ENCODE measurements at places on chromosomes 6 and 20.

DNA sequence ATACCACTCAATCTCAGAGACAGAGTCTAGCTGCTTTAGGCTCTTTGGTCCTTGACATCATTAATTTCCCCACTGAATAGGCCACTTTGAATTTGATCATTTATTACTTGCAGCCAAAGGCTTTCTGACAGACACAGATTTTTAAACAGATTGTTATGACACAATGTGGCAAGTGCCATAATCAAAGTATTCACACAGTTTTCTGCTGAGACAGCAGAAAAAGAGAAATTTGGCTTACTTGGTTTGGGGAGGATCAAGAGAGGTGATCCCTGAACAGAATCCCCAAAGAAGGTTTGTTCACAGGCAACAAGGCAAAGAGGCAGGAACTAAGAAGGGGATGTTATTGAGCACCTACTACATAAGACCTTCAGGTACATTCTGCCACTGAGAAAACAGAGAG, 138.0 kb upstream of the TOP1 start:
- DNase-seq, result no peak

- peak; percentile 18 for DNase-seq
Observed at GRCh38 chr20:35199740-35200139, 26.8 kb upstream of the MMP24 start.

DNA sequence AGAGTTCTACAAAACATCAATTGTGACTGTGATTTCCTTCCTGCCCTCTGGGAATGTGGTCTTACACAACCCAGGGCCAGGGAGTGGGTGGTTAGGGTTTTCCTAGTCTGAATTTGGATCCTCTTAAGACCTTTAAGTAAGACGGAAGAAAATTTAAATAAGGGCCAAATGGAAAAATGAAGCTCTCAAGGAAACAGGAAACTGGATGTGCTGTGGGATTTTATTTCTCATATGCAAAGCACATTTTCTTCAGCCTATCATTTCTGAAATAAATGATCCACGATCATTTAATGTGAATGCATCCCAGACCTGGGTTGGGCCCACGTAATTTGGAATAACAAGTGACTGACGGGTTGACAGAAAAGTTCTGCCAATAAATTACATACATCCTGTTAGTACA, 243.6 kb downstream of the CLIC5 start:
- DNase-seq, result no peak

- no peak for DNase-seq
Observed at GRCh38 chr6:136549300-136550044, 750 bp downstream of the MAP7 start.

DNA sequence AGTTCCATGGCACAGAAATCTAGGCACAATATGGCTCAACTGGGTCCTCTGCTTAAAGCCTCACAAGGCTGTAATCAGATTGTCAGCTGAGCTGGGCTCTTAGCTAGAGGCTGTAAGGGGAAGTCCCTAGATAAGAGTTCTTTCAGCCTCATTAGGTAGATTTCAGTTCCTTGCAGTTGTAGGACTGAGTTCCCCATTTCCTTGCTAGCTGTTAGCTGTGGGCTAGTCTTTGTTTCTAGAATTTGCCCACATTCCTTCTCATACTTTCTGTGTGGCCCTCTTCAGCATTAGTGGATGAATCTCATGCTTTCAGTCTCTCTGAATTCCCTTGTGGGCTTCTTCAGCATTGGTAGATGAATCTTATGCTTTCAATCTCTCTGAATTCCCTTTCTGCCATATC, 71.0 kb upstream of the MRAP2 start:
- no peak for DNase-seq

DNA sequence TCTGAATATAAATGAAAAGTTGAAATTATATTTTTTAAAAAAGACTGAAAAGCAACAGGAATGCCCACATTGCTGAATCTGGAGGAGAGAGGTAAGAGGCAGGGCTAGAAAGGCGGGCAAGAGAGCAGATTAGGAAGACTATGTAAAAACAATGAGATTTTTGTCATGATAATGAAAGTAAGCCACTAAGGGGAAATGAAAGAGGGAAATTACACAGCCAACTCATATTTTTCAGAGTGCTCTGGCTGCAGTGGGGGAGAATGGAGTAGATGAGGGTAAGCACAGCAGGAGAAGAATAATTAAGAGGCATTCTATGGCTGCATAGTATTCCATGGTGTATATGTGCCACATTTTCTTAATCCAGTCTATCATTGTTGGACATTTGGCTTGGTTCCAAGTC, 281.9 kb downstream of the PKHD1 start:
- DNase-seq, result no peak

DNA sequence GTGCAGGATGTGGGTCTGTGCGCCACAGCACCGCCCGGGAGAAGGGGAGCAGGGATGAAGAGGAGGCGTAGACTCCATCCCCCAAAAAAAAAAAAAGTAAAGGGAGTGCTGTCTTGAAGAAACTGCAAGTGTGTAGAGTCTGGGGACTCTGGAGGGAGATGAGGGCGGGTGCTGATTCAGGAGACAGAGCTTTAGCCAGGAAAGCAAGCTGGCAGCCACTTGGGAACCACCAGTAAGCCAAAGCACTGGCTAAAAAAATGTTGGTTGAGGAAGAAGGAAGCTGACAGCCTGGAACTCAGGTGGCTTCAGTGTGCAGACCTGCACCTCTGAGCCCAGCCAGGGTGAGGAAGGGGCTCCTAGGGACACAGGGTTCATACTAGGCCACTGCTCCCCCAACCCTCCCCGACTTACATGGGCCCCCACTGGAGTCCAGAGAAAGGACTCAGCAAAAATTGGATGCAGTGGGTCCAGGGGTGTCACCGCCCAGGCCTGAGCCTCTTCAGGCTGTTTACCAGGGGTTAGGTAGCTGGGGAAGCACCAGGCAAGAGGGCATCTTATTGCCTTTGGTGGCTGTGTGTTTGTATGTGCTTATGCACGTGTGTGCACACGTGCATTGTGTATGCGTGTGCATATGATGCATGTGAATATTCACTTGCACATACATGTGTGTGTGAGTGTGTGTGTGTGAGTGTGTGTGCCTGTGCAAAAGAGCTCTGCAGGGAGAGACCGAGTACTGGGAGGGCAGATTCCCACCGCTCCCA, 153.5 kb upstream of the MLN start:
- no peak for DNase-seq

DNA sequence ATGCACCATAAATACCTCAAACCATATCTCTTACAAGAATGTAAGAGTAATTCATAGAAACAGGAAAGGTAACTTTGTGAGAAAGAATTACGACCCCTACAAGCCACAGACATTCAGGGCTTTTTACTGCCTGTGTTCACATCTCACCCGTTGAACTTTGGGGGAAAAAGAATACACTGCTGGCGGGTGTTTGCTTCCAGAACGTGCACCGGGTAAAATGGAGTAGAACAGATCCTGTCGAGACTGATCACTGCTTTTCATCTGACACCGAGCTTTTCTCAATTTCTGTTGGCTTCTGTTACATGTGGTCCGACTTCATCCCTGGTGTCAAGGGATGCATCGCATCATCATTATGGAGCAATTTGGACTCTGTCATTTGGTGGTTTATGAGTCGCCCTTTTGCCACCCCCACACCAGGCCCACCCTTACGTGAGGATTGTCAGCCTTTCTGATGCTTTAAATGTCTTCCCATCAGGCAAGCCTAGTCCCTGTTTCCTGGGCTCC, 219.2 kb upstream of the ZFP64 start:
- DNase-seq, result no peak

DNA sequence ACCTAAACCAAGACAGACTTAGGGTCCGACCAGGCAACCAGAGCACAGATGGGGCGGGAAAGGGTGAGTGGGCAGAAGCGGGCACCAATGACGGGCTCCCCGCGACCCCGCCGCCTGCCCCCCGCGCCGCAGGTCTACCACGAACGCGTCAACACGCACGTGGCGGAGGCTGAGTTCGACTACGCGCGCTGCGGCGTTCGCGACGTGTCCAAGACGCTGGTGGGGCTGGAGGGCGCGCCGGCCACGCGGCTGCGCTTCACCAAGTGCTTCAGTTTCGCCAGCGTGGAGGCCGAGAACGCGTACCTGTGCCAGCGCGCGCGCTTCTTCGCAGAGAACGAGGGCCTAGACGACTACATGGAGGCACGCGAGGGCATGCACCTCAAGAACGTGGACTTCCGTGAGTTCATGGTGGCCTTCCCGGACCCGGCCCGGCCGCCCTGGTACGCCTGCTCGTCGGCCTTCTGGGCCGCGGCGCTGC, 5.1 kb downstream of the TMEM151B start:
- DNase-seq, result no peak

DNA sequence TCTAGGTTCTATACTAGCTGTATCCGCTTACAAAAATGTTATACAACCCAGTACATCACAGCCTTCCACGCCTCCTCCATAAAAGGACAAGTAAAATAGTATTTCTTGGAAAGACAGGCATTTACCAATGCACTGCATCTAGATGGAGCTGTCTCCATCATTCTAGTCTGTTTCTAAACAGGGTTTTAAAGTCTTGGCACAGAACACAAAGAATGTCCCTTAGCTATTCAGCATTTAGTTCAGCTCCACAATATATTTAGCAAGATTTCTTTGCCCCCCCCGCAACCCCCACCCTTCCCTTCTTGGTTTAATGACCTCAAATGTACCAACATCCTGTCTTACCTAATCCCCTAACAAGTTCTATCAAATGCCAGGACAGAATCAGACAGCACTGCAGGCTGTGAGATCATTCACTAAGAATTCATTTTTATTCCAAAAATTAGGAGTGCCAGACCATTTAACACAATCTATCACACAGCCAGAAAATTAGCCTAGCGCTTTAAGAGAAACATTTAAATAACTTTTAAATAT, 198.6 kb downstream of the BACH2 start:
- DNase-seq, result no peak

DNA sequence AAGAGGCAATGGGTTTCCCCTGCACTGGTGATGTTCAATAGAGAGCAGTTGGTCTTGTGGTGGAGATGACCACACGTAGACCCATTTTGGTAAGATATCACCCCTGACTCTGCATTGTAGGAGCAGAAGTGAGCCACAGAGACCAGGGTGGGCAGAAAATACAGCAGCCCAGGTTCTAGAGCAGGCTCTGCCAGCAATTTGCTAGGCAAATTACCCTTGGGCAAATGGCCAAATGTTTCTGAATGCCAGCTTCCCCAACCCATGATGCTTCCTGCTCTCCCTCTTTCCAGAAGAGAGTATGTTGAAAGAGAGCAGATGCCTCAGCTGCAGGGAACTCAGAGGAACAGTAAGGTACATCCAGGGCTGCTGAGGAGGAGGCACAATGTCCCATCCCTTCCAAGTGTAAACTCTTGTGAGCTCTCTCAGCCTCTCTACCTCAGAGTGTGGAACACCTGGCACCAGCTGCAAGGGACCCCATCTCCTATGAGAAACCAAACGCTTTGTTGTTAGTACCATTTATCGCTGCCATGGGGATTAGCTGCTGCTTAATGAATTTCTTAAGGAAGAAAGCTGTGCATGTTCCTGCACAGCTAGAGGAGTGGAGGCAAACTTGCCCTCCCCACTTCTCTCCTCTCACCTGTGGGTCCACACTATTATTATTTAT, 317.5 kb upstream of the MOCS1 start:
- no peak for DNase-seq

GRCh38 chr6:5041955-5042354, 38.1 kb upstream of the RPP40 start:
- DNase-seq, result no peak

GRCh38 chr6:169495601-169496000, 206.2 kb downstream of the WDR27 start:
- DNase-seq, result no peak

- DNase-seq, result no peak
Observed at GRCh38 chr20:50536333-50536732, 26.1 kb downstream of the PTPN1 start.

GRCh38 chr6:52640916-52641315, 30.0 kb upstream of the TMEM14A start:
- no peak for DNase-seq

- DNase-seq, result no peak
Observed at GRCh38 chr6:142943711-142944123, 1.3 kb downstream of the HIVEP2 start.
